Chondrocyte (in vitro differentiated cells): ENCODE measurements at places on chromosomes 4 and X.

GRCh38 chr4:65399084-65399483 is 271.2 kb downstream of the EPHA5 start:
- peak; percentile 49 for DNase-seq

DNA sequence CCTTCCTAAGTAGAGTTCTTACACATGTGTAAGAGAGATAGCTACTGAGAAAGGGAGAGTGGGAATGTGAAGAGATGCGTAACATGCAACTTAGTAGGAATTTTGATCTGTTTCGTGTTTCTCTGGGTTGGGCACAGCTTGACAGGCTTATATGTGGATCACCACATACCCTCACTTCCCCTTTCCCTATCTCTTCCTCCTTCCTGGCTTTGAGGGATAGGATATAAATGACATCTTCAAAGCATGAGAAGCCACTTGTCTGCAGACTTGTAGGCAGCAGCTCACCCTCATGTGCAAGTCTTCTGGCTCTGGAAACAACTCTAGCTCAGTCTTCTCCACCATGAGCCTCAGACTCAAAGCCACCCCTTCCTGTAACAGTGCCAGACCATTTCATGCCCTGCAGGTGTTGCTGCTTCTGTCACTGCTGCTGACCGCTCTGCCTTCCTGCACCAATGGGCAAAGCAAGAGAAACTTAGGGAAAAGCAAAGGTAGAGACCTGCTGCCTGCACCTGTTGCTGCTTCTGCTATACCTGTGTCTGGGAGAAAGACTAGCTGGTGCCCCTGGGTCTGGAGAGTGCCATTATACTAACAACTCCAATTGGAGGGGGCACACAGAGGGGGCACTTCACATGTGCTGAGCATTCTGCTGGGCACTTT is 5.4 kb upstream of the PF4V1 start:
- DNase-seq: no peak

DNA sequence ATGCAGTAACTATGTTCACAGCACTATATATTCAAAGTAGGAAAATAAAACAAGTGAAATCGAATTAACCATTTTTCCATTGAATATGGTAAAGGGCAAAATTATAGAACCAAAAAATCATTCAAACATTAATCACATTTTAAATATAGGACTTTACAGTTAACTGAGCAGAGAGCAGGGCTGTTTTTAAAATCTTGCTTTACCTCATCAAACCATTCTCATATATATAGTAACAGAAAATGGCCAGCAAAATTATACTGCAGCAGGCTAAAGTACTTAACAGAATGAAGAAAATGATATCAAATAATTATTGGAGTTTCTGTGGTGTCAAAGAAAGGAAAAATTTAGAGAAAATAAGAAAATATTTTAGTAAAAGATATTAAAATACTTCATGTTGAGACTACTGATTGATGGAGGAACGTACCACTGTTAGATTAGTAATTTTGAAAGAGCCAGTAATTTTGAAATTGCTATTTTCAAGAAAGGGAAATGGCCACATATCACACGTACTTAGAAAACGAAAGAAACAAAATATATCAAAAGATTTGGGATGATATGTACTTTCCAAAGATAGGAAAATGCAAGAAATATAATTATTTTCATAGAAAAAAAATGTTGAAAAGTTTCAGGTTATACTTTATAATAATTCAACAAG is 813.7 kb downstream of the DMD start:
- no peak for DNase-seq

DNA sequence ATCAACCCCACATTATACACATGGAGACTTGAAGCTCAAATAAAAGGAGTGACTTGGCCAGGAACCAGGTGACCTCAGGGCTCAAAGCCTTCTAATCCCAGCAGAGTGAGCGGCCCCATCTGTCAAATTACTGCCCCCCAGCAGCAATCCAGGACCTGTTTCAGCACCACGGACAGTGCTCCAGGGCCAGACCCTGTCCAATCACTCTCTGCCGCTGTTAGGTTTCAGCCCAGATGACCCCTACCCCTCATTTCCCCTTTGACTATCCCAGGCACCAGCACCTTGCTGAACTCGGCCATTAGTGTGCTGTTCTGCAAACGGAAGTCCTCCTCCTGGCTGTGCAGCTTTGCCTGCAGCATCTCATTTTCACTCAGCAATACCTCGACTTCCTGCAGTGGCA is 5.1 kb downstream of the GRIPAP1 start:
- peak; percentile 33 for DNase-seq

GRCh38 chr4:25028851-25029250 is 1.9 kb downstream of the LGI2 start:
- DNase-seq: no peak

DNA sequence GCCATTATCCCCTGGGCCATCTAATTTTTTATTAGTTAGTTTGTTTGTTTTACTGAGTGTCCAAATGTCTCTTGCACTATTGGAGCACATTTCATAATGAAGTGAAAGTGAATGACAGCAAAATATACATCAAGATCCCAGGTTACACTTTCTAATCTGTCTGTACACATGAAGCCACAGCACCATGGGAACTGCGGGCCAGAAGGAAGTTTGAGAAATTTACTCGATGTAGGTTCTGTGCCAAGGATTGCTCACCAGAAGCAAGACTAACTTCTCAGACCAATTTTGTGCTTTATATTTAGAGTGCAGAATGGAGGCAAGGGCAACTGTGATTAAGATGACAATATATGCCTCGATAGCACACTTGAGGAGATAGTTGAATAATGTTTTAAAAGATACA is 258.0 kb downstream of the COL25A1 start:
- no peak for DNase-seq

GRCh38 chr4:98544818-98545414 is 113.5 kb downstream of the TSPAN5 start:
- no peak for DNase-seq

DNA sequence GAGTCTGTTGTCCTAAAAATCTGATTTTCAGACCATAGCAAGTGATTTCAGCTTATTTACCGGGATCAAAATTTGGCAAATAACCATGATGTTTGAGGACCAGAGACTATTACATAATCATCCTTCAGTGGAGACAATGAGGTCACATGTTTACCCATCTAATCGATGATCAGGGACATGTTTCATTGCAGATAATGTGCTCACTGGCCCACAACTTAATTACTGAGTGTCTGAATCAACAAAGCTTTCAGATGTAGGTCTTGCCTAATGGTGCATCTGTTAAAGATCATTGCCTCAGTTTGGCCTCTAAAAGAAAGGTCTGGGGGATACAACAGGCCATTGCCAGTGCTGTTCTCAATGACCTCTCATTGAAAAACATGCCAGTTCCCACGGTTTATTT is 42.8 kb upstream of the KLHL34 start:
- no peak for DNase-seq

DNA sequence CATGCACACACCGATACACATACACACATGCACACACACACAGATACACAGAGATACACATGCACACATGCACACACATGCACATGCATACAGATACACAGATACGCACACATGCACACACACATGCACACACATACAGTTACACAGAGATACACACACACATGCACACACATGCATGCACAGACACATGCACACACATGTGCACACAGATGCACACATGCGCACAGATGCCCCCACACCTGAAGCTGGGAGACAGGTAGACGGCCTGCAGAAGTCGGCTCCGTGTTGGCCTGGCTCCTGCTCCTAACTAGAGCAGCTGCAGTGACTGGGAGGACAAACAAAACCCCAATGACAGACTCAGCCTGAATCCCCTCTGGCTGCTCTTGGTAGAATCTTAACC is 46.8 kb downstream of the PSAPL1 start:
- peak; percentile 51 for DNase-seq

DNA sequence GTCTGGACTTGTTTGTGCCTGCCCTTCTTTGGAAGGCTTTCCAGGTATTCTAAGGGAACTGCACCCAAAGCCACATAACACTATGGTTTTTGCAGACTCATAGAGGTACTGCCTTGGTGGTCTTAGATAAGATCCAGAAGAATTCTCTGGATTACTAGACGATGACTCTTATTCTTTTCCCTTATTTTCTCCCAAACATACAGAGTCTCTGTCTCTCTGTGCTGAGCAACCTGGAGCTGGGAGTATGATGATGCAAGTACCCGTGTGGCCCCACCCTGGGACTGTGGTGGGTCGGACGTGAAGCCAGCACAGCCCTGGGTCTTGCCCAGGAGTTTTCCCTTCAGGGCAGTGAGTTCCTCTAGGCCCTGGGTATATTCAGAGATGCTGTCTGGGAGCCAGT is 1342.4 kb upstream of the TENM3 start:
- DNase-seq: no peak

DNA sequence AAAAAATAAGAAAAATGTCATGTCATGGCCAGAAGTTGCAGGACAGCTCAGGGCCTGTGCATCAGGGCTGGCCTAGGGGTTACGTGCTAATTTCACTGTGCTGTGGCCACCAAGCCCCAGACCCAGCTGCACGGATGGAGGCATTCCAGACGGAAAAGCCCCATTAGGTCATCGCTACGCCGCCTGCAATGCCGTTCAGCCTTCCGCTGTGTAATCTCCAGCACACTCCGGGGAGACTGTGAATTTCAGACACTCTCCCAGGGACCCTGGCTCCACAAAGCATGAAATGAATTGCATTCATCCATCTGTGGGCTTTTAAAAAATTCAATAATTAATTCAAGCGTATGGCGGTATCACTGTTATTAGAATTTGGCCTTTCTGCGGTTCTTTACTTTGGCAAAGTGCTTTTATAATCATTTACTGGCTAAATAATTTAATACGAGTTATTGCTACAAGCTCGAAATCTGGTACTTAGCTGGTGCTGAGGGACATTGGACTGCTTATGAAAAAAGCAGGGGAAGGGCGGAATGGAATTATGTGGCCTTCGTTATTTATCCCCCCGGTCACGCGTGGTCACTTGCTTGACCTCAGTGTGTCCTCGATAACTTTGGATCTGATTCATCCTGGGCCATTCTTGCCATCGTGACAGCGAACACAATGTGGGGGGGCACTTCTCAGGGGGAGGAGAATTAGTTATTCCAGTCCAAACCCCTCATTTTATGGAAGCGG is 9.0 kb upstream of the NSG1 start:
- DNase-seq: peak; percentile 34

DNA sequence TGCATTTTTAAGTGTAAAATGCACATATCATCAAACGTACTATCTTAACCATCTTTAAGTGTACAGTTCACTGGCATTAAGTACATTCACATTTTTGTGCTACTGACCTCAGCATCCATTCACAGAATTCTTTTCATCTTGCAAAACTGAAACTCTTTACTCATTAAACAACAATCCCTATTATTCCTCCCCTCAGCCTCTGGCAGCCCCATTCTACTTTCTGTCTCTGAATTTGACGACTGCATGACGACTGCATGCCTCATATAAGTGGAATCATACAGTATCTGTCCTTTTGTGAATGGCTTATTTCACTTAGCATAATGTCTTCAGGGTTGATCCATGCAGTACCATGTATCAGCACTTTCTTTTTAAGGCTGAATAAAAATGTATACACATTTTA is 38.7 kb downstream of the CNKSR2 start:
- DNase-seq: no peak

- no peak for DNase-seq
Observed at GRCh38 chr4:108170631-108171338, 2.1 kb upstream of the LEF1 start.

- DNase-seq: no peak
Observed at GRCh38 chrX:78024349-78025059, 55.1 kb upstream of the PGAM4 start.

DNA sequence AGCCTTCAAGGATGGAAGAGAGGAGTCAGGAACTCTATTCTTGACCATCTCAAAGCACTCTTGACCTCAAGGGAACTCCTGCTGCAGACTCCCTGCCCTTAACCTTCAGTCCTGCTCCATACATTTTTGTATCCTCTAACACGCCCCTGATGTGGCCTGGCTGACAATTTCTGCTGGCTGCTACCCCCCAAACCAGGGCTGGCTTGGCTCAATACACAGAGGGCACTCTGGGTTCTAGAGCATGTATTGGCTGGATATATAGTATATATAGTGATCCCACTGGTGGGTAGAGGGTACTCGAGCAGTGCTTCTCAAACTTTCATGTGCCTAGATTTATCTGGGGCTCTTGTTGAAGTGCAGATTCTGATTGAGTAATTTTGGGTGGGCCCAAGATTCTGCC is 101.9 kb downstream of the SMIM20 start:
- DNase-seq: no peak

- no peak for DNase-seq
Observed at GRCh38 chr4:174244441-174244840, 39.0 kb downstream of the FBXO8 start.

DNA sequence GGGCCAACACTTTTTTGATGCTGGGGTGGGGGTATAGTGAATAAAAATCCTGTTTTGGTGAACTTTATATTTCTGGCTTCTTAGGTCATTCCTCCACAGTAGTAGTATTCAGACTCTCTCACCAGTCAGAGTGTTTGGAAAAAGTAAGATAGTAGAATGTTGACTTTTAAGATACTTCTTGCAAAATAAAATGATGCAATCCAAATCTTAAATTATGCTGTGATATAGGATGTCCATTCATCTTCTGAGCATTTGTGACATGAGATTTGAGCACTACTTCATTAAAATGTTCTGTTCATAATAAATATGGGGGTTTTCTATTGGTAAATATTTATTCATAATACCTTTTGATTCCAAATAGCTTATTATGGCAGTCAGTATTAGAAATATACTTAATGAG is 70.1 kb downstream of the BMP2K start:
- no peak for DNase-seq

DNA sequence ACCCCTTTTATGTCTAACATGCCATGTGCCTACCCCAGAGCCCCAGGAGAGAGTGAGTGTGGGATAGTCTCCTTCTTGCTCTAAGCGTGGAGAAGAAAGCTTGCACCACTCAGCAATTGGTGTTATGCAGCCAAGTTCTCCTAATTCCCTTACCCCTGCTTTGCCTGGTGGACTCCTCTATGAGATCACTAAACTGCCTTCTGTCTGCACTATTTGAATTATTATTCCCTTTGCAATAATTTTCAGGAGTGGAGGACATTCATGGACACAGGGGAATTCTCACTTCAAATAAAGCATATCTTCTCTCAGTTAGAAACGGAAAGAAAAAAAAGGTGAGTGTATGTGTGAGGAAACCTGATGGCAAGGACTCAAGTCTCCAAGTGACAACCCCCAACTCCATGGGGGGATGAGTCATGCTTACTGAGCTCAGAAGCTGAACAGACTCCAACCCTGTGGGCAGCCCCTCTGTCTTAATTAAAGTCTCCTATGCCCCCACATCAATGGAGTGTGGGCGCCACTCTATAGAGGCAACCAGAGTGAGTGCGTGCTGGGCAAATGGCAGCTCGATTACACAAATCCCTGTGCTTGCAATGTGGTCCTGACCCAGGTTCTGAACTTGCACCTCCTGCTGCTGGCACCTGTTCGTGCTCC is 381.9 kb downstream of the RAB28 start:
- DNase-seq: no peak

DNA sequence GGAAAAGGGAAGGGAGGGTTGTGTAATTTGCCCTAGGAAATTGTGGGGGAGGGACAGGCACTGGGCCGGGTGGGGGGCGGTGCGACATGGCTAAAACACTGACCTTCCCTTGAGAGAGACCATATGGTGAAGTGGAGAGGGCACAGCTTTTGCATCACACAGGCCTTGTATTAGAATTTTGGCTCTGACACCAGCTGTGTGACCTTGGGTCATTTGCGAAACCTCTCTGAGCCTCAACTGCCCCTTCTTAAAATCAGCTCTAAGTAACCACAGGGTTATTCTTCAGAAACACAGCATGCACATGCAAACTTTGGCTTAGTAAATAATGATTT is 25.8 kb downstream of the PDGFRA start:
- DNase-seq: no peak

- no peak for DNase-seq
Observed at GRCh38 chrX:110258552-110258951, 59.3 kb downstream of the AMMECR1 start.
